ENCODE measurements at places on chromosomes 6 and 20.

- DNase-seq = no peak
Measured at GRCh38 chr20:16528078-16528477, 45.2 kb downstream of the KIF16B start.

DNA sequence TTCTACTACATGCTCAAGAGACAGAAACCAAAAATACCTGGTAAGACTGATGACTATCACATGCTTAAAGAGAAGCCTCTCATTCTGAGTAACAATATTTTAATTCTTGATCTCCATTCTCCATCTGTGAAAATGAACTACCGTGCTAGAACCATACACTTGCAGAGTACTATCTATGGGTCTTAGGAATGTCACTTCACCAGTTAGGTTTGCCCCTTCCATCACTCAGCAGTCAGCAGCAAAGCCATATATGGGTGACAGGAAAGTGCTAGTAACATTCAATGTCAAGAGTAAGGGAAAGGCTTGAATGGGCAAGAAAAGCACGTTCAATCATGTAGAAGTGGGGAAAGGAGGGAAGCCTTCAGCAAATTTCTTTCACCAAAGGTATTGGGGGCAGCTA lies 2.3 kb downstream of the DNAAF9 start:
- no peak for DNase-seq

DNA sequence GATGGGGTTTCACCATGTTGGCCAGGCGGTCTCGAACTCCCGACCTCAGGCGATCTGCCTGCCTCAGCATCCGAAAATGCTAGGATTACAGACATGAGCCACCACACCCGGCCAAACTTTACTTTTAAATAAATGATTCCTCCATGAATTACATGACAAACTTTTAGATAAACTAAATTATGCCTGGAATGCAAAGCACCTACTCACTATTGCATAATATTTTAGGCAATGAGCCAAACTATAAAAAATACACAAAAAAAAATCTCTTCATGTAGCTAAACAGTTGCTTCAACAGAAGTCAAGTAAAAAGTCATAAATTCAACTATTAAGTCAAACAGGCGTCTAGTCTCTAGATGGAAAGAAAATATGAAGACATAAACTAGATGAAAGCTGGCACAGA lies 56.5 kb downstream of the PTPRK start:
- DNase-seq = no peak

DNA sequence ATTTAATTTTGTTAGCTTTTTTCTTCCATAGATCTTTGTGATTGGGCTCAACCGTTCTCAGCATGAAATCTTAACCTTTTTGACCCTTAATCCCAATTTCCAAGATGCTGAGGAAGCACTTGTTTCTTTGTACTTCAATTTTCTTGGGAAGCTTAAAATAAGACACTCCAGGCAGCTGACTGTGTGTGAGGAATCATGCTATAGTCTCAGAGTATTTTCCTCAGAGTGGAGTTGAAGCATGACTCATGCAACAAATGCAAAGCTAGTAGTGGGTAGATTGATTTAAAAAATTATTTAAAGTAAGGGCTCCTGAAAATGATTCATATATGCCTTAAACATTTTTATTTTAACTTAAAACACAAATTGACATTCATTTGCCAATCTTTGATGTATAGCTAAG lies 168.7 kb downstream of the BTBD3 start:
- no peak for DNase-seq

- DNase-seq = no peak
Measured at GRCh38 chr6:26250698-26251044, 114.3 kb upstream of the BTN3A2 start.
